ENCODE measurements at places on chromosomes 12 and 14.

DNA sequence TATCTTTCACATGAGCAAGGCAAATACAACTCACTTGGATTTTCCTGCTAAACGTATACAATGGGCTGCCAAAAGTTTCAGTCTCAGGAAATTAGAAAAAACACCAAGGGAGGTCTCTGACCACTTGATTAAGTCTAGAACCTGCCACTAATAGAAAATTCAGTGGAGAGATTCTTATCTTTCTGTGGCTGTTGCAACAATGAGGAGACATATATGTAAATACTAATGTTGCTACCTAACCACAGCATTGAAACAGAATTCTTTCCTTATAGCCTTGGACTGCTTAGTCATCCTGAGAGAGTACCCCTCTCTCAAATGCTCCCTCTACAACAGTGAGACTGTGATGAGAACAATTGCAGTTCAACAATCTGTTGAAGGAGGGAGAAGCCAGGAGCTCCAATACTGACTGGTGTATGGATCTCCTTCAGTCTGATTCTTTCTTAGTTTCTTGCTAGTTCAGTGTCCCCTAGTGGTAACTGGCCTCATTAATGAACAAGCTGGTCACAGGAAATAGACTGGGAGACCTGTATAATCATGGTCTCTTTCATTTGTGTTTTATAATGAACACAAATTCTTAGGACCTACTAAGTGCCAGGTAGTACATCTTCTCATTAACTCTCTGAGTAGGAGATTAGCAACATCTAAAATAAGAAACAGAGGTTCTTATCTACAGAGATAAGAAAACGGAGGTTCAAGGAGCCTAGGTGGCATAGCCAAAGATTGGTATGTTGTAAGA, 164.5 kb downstream of the SLC38A4 start:
- peak; percentile 89 for DNase-seq

- DNase-seq: peak; percentile 73
These were observed at the start of gene AKAP5 for GRCh38 chr14:64465191-64465822. AKAP5 (plus strand) TSS chr14:64465499; CDS start chr14:64468395, 2,896 bp downstream.

GRCh38 chr14:91047174-91047753, 13.2 kb downstream of the RPS6KA5 start:
- DNase-seq: no peak

GRCh38 chr14:58199726-58200479, at the start of gene ACTR10:
ACTR10 (plus strand) TSS chr14:58200149; CDS start chr14:58200218, 69 bp downstream.
- DNase-seq: peak; percentile 93

DNA sequence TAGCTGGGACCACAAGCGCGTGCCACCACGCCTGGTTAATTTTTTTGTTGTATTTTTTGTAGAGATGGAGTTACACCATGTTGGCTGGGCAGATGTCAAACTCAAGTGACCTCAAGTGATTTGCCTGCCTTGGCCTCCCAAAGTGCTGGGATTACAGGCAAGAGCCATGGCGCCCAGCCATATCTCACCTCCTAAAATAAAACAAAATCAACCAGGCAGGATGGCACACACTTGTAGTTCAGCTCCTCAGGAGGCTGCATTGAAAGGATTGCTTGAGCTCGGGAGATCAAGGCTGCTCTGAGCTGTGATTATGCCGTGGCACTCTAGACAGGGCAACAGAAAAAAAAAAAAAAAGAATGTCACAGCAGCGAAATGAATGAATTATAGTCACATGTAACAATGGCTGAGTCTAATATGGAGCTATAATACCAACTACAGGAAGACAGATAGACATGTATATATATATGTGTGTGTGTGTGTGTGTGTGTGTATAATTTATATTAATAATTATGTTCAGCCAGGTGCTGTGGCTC, 19.3 kb upstream of the TMEM120B start:
- no peak for DNase-seq

- DNase-seq: no peak
These were observed 32.8 kb downstream of the NOS1 start for GRCh38 chr12:117328556-117329100.

- DNase-seq: no peak
These were observed 27.8 kb downstream of the LRTM2 start for GRCh38 chr12:1848146-1848545.

DNA sequence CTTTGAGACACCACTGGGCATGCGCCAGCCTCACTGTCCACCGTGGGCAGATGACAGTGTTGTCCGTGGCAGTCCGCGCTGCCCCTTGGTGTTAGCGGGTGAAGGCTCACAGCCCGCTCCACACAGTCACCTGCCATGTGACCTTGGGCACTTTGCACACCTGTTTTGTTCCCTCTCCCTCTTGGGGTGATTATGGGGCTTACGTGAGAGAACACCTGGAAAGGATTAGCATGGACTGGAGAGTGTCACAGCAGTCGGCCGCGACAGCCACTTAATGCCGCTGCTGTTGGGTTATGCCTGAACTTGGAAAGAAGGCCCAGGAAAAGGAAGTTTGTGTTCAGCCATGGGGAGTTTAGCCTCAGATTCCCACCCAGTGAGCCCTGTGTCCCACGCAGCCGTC, 94.2 kb downstream of the DDX51 start:
- DNase-seq: no peak
